Erythroblast (primary cell): ENCODE measurements at places on chromosomes 3 and 15.

- DNase-seq: no peak
These were observed 208.1 kb downstream of the SV2B start for GRCh38 chr15:91308199-91308598.

GRCh38 chr15:70154718-70155347 is 57.1 kb upstream of the TLE3 start:
- DNase-seq: no peak

- no peak for DNase-seq
These were observed 145.0 kb upstream of the MCTP2 start for GRCh38 chr15:94086341-94086740.

GRCh38 chr15:87916208-87916607 is 340.3 kb downstream of the NTRK3 start:
- DNase-seq: no peak

DNA sequence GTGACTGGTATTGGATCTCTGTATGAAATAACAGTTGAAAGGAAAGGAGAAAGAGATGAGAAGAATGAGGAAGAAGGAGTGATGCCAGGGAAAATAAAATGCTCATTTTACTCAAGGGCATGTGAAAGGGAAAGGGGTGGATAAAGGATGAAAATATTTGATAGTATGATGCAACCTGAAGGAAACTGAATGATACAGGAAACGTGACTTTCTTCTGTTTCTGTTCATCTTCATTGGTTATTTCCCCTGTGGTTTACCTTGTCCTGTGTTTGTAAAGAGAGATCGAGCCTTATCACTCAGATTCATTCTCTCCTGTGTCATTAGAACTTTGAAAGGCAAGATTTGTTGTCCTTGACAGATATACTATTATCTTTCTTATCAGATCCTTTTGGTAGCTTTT is 243.6 kb upstream of the SLITRK3 start:
- no peak for DNase-seq

GRCh38 chr3:52730681-52731080 is 24.8 kb downstream of the SPCS1 start:
- no peak for DNase-seq

DNA sequence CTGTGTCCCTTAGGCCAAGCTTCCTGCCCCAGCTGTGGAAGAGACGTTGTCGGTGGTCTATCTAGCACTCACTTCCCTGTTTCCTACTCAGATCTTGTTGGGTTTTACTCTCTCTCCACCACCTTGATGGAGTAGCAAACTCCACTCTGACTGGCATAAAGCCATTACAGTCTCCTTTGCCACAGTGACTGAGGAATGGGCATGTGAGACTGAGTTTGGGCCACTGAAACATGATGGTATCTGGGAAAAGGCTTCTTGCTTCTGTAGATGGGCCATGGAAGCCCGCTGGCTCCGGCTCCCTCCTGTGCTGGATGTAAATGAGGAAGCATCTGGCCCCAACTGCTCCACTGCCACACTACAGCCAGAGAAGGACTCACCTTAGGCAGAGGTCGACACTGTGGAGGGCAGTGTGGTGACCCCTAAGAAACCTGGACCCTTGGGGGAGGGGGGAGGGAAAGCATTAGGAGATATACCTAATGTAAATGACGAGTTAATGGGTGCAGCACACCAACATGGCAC is 9.4 kb upstream of the CAMK1 start:
- DNase-seq: no peak
